ENCODE measurements at places on chromosomes 6 and 20.

DNA sequence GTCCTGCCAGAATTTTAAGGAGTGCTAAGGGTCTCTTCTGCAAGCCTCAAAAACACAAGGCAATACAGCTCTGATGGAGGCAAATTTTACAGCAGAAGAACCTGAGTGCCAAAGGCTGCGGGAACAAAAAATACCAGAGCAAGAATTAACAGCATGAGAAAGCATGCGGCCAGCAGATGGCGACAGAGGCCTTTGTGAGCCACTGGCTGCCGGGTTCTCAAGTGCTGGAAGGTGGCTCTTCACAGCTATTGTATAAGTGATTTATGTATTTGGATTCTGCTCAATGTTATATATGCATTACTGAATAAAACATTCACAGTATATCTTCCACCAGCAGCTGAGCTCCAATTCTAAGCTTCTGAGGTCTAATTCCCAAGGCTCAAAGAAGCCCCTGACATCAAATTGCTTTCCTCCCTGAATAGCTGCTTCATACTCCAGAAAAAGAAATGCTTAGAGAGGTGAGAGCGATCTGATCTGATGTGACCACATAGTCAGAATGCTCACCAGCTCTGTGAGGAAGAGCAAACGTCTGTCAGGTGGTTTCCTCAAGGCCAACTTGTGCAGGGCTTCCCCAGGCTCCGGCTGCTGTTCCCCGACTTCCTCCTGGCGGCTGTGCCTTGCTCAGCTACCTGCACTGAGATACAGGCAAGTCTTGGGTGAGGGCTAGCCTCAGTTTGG lies 58.6 kb downstream of the PPP1R3G start:
- peak; percentile 86 for DNase-seq

- no peak for DNase-seq
Observed at GRCh38 chr6:80321011-80321410, 214.5 kb downstream of the BCKDHB start.

GRCh38 chr6:66184091-66184490 lies 477.1 kb upstream of the EYS start:
- no peak for DNase-seq

- no peak for DNase-seq
Observed at GRCh38 chr6:52595796-52596130, 18.9 kb upstream of the TRAM2 start.

DNA sequence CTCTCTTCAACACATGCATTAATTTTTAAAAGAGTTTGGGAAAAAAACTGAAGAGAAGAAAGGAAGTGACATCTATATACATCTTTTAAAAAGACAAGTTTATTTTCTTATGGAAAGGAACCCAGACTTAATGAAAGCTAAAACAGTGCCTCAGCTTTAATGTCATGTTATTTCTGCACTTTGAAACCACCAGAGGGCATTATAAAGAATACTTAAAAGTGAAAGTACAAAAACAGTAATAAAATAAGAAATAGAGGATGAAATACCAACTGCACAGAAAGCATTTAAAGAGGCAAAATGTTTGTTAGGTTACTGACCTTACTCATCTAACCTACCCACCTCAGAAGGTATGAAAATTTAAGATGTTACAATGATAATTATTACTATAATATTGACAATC lies 98.8 kb downstream of the HUS1B start:
- DNase-seq = no peak

GRCh38 chr6:45109551-45109950 lies 218.6 kb upstream of the RUNX2 start:
- DNase-seq = no peak

DNA sequence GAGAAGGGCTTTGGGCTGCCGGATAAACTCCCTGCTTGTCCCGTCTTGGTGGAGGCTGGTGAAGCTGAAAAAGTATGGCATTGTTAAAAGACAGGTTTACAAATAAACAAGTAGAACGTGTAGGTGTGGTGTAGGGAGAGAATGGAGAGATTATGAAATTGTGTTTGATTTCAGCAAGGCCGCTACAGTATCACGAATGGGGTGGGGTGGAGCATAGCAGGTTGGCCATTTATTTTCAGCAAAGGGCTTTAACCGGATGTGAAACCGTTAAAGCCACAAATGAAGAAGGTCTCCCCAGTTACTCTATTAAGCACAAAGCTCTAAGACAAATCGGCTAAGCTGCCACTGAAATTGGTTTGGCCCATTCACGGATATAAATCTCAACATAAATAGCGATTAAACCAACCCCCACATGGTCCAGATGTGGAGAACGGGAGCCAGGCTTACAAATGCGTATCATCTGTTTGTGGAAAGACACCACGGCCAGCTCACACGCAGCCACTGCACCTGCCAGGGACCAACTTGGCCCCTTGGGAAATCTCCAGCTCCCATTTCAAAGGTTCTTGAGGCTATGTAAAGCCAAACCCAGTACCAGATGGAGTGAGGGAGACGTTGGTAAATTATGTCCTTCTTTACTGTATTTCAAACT lies 94.0 kb downstream of the ZMYND8 start:
- no peak for DNase-seq

DNA sequence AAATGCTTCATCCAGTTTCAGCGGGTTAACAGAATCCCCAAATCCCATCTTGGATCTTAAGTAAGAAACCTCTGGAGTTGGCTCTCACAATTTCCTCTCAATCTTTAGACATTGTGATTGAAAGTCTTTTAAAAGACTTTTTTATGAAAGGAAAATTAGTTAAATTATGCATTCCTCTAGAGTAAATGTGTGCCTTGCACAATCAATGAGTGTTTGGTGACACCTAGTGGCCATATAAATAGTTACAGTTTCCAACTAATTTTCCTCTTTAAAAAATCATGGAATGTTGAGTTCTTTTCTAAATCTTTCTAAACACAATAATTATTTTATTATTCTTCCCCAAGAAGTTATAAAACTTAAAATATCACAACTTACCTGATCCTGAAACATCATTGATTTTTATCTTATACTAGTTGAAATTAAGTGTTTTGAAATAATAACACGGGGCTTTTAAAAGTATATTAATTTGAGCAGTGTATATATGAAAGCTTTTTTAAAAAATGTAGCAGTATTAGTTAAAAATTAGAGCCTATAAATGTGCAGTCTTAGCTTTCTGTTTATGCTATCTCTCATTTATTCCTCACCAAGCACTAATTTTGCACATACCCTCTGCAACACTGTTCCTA lies 66.4 kb downstream of the PKHD1 start:
- no peak for DNase-seq

DNA sequence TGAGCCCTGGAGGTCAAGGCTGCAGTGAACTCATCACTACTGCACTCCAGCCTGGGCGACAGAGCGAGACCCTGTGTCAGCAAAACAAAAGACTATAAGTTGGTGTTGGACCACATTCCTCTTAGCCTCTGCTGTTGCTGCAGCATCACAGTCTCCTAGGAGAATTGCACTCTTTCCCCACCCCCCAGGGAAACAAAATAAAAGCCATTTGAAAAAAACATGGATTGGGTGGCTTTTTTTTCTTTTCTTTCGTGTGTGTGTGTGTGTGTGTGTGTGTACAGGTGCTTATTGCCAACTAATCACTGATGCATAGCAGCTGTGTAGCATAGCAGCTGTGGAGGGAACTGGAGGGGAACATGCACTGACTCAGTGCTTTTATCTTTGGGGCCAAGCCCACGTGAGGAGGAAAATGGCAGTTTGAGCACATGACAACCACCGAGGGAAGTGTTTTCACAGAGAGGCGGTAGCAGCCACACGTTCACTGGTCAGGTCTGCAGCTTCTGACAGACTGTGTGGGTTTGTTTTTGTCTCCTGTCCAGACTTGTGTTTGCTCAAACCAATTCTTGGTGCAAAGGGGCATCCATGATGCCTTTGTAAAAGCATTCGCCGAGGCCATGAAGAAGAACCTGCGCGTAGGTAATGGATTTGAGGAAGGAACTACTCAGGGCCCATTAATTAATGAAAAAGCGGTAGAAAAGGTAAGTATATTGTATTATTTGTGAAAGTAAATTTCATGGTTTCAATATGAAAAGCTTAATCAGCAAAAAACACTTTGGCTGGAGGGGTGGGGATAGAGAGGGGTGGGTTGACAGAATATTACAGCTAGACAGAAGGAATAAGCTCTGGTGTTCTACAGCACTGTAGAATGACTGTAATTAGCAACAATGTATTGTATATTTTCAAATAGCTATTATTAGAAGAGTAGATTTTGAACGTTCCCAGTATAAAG lies 27.7 kb downstream of the ALDH5A1 start:
- DNase-seq = no peak

DNA sequence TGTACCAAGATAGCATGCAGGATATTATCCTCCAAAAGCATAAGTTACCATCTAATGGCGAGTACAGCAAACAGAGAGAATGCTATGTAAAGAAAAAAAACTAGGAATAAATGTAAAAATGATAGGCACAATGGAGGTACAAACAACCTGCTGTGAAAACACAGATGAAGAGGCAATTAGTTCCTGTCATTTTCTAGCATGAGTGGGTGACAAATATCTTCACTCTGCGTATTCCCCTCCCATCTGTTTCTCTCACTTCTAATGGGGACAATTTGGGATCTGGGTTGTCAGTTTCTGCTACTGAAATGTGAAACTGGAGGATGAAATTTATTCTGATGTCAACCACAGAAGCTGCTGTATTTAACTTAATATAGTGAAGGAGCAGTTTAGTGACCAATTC lies 11.7 kb upstream of the PTPRK start:
- no peak for DNase-seq

- DNase-seq = no peak
Observed at GRCh38 chr6:88989215-88989614, 25.8 kb upstream of the RNGTT start.
